Lung (tissue), 17 donors: ENCODE measurements at places on chromosomes 3 and 15. TPM values are rescaled to one million over a fixed set of nuclear protein-coding genes. Genes with fewer than 3 reads are reported as not detected.
A peak's percentile ranks its signal among the peaks of the same experiment; 100 is the strongest.

DNA sequence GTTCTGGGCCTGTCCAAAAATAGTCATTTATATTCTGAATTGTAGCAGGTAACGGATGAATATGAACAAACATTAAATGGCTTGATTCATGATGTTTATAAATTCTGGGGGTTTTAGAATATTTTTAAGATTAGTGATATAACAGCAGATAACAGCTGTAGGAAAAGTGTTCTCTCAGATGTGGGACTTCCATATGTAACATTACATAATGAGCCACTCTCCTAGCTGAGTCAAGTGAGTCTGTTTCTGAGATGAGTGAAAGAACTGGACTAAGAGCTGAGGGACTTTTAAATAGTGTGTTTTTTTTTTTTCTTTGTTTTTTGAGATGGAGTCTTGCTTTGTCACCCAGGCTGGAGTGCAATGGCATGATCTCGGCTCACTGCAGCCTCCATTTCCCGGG, 13.9 kb downstream of the YEATS2 start:
- no peaks in the 10 kb centered on the region for H3K4me1 ChIP-seq
- DNase-seq: no peak
- H3K27ac ChIP-seq: no peak overlapping the region
- H3K27me3 ChIP-seq: no peaks in the 10 kb centered on the region

- H3K36me3 ChIP-seq: no peaks in the 10 kb centered on the region
- H3K27ac ChIP-seq: no peak overlapping the region
- H3K4me3 ChIP-seq: no peak overlapping the region
These were observed 347.9 kb downstream of the MCTP2 start for GRCh38 chr15:94579286-94579685.

Gene PTPRG
- total RNA-seq: 131 TPM

DNA sequence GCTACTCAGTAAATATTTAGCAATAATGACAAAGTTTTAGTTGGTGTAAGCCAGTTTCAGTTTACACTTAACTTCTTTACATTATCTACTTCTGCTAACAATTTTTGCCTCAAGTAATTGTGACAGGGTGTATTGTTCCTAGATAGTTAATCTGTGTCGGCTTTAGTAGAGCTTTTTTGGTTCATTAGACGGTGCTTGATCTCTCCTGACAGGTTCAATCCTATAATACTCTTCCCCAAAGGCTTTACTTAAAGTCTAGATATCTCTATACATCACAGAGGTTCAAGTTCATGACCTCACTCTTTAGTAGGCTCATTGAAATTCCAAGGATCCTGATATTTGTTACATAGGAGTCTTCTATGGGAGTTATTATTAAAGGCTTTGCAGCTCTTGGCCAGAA, 365.6 kb upstream of the DPPA4 start:
- H3K27ac ChIP-seq: no peak overlapping the region
- no peak for DNase-seq
- no peaks in the 10 kb centered on the region for H3K36me3 ChIP-seq
- H3K4me1 ChIP-seq: no peaks in the 10 kb centered on the region

Gene TJP1
- total RNA-seq: 84.6 TPM

GRCh38 chr15:39783244-39783820, 691 bp upstream of the FSIP1 start:
- H3K27me3 ChIP-seq: no peaks in the 10 kb centered on the region
- no peaks in the 10 kb centered on the region for H3K36me3 ChIP-seq
- peak; percentile 18 for DNase-seq
- peaks cover 4% of the 10 kb centered on the region for H3K4me1 ChIP-seq
- peak overlapping the region; percentile 87 for H3K4me3 ChIP-seq

Gene FBXW12
- total RNA-seq: not detected

GRCh38 chr15:70327856-70328678, 230.3 kb upstream of the TLE3 start:
- H3K4me1 ChIP-seq: peaks cover 33% of the 10 kb centered on the region
- no peak overlapping the region for H3K4me3 ChIP-seq
- no peaks in the 10 kb centered on the region for H3K27me3 ChIP-seq
- no peak overlapping the region for H3K27ac ChIP-seq
- DNase-seq: no peak
